ENCODE measurements at places on chromosomes 1 and 21.

DNA sequence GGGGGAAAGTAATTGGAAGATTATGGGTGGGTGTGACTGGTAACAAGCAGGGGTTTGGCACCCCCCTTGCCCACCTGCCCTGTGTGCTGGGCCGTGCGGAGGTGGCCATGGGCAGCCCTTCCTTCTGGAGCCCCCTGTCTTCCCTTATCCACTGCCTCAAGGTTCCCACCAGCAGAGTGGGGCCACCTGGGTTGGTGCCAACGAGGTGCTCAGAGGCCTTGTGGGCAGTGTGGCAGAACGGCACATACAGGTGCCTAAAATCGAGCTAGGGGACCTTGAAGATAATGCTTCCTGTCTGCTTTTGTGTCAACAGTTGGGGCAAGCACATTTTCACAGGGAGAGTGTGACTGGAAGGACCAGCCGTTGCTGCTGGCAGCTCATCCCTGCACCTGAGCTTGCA is 161.8 kb downstream of the PCBP3 start:
- no peak for DNase-seq

DNA sequence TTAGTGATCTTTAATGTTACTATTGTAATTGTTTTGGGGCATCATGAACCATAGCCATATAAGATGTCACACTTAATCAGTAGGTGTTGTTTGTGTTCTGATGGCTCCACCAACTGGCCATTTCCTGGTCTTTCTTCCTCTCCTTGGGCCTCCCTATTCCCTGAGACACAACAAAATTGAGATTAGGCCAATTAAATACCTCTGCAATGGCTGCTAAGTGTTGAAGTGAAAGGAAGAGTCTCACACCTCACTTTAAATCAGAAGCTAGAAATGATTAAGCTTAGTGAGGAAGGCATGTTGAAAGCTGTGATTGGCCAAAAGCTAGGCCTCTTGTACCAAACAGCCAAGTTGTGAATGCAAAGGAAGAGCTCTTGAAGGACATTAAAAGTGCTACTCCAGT is 30.7 kb downstream of the PPP2R5A start:
- DNase-seq: no peak

DNA sequence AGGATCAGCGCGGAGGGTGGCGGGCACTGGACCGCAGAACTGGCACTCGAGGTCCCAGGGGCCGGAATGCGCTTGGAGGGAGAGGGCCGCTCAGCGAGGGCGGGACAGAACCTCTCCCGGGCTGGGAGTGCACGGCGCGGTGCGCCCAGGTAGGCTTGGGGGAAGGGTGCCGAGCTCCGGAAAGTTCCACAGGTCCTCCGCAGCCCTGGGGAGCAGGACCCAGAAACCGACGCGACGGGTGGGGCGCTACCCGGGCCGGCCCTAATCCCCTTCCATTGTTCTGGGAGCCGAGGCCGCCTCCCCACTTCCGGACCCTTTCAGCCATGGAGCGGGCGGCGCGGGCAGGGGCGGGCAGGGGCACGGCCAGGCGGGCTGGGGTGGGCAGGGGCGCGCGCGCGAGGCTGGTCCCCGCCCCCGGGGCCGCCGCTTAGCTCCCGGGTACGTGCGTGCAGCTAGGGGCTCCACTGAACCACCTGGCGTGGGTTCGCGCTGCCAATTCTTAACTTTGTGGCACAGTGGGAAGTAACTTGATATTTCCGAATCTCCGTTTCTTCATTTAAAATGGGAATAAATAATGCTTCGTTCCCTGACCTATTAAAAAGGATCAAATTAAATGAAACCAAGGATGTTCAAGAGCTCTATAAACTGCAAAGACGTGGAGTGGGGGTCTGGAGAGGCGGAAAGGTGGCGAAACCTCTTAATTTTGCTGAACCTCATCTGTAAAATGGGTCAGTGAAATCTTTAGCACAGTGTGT is 20.7 kb downstream of the LGR6 start:
- DNase-seq: no peak

GRCh38 chr1:111928531-111928930 is 60.9 kb downstream of the KCND3 start:
- DNase-seq: no peak

- no peak for DNase-seq
Measured at GRCh38 chr1:216332462-216332861, 90.8 kb downstream of the USH2A start.

- no peak for DNase-seq
Measured at GRCh38 chr1:58156124-58156468, 390.4 kb downstream of the OMA1 start.

DNA sequence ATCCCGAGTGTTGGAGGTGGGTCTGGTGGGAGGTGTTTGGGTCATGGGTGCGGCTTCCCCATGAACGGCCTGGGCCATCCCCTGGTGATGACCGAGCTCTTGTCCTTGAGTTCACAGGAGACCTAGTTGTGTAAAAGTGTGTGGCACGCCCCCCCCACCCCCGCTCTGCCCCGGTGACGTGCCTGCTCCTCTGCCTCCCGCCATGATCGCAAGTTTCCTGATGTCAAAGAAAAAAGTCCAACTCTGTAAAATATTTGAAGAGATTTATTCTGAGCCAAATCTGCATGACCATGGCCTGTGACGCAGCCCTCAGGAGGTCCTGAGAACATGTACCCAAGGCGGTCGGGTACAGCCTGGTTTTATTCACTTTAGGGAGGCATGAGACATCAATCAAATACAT is 125.1 kb upstream of the COL6A1 start:
- no peak for DNase-seq

GRCh38 chr1:220786337-220787068 is at the start of gene MTARC1:
Gene MTARC1, plus strand, starts transcription at chr1:220786913. Its CDS starts 32 bp downstream, at chr1:220786945.
- peak; percentile 63 for DNase-seq

- no peak for DNase-seq
Measured at GRCh38 chr1:246793356-246793896, 69.2 kb downstream of the SCCPDH start.

- DNase-seq: no peak
Measured at GRCh38 chr1:64903593-64903992, 62.8 kb downstream of the JAK1 start.

All from left hindlimb (tissue), 1 donor.